B cell (primary cell): ENCODE measurements at places on chromosomes 12 and 14.

DNA sequence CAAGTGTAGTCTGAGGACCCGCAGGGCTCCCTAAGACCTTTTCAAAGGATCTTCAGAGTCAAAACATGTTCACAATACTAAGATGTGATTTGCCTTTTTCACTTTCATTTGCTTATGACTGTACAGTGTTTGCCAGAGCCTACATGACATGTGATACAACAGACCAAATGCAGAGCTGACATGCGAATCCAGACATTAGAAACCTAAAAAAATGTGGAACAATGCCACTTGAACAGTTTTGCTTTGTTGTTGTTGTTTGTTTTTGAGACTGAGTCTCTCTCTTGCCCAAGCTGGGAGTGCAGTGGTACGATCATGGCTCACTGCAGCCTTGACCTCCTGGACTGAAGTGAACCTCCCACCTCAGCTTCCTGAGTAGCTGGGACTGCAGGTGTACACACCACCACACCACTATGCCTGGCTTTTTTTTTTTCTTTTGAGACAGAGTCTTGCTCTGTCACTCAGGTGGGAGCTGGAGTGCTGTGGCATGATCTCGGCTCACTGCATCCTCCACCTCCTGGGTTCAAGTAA, 5.3 kb upstream of the RAB35 start:
- peak; percentile 35 for DNase-seq

DNA sequence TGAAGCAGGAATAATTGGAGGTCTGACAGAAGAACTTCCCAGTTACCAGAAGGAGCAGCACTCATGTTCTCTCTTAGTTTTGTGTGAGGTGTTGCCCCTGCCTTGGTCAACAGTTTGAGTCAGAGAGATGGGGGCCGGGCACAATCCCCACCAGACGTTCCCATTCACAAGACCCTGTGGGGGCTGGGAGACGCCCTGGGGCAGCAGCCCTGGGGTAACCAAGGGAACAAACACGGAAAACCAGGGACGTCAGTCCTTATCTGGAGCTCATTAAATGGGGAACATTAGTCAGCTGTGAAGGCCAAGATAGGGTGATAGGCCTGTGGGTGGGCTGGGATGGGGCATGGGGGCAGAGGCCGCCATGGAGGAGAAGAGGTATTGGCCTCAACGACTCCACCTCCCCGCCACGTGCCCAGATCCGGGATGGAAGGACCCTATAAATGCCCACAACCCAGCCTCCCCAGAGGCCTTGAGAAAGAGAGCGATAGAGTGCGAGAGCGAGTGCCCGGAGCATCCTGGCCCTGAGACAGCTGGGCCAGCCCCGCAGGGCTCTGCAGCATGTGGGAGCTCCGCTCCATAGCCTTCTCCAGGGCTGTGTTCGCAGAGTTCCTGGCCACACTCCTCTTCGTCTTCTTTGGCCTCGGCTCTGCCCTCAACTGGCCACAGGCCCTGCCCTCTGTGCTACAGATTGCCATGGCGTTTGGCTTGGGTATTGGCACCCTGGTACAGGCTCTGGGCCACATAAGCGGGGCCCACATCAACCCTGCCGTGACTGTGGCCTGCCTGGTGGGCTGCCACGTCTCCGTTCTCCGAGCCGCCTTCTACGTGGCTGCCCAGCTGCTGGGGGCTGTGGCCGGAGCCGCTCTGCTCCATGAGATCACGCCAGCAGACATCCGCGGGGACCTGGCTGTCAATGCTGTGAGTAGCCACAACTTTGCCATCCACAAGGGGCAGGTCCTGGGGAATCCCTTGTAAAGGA, at the start of gene AQP2:
AQP2 (plus strand) TSS at position 465 of the 979 bp plus-strand sequence; CDS start at position 559, 94 bp downstream.
- DNase-seq, result no peak

DNA sequence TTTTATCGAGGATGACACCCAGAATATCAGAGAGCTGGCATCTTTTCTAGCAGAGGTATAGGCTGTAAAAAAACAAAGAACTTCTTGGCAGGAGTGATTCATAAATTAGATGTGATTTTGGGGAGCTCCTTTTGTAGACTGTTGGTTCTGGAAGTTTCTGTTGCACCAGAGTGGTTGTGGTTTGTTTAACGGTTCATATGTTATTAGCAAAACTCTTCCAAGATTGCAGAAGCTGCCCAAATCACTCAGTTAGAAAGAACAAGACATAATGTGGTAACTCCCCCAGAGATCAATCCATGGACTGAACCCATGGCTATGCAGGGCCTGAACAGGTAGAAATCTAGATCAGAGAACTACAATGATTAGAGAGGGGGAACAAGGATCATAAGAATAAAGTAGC, 6.7 kb upstream of the RNASE10 start:
- DNase-seq, result no peak

GRCh38 chr14:90576981-90577660, 180.3 kb downstream of the CALM1 start:
- DNase-seq, result no peak

DNA sequence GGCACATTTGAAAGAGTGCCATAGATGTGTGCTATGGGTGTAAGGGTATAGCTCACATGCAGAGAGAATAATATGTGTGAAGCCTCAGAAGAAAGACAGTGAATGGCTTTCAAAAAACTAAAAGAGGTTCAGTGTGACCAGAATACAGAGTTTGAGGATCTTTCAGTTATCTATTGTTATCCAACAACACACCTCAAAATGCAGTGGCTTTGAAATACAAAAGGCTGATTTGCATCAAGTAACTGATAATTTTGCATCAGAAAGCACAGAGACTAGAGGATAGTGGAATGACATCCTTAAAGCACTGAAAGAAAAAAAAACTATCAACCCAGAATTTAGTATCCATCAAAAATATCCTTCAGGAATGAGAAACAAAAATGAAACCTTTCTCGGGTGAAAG, 131.6 kb upstream of the IGF1 start:
- DNase-seq, result no peak

GRCh38 chr12:9742661-9743060, 9.8 kb upstream of the CLECL1 start:
- DNase-seq, result no peak

DNA sequence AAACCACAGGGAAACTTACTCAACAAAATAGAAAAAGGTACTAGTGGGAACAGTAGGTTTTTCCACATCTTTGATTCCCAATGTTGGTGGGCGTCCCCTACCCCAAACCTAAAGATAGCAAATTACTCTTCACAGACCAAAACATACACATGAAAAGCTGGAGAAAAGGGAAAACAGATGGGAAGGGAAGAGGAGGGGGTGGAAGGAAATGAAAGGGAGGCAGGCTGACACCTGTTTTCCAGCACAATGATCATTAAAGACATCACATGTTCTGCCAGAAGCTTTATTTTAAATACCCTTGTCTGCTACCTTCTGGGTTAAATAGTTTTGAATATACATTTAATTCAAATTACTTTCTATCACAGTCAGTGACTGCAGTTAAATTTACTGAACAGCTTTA, 1617.9 kb upstream of the SEL1L start:
- DNase-seq, result no peak

GRCh38 chr12:113798552-113798951, 167.6 kb downstream of the RBM19 start:
- no peak for DNase-seq

- DNase-seq, result no peak
Measured at GRCh38 chr14:103382376-103382775, 2.8 kb upstream of the MARK3 start.

- DNase-seq, result no peak
Measured at GRCh38 chr14:80350707-80351106, 139.4 kb upstream of the DIO2 start.

GRCh38 chr12:25063873-25064628, 115.2 kb upstream of the BCAT1 start:
- no peak for DNase-seq

GRCh38 chr14:88838015-88838414, 13.6 kb downstream of the TTC8 start:
- no peak for DNase-seq

DNA sequence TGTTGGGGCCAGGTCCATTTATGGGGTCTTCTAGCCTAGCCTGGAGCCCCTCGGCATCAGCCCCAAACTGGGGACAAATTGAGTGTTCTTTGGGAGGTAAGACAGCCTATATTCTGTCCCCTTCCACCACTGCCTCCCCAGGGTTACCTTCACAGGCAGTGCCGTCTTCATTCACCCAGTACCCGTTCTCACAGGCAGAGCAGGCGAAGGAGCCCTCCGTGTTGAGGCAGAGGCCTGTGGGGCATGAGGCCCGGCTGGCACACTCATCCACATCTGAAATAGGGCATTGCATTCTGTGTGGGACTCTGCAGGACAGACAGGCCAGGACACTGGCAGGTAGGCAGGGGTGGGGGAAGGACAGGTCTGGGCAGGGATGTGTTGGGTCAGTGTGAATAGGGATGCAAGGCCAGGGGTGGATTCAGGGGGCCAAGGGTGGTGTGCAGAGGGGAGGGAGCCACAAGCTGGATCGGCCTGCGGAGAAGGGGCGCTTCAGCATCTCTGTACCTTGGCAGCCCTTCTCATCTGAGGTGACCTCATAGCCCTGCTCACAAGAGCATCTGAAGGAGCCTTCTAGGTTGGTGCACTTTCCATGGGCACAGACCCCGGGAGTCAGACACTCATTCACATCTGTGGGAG, 16.1 kb downstream of the ISCA2 start:
- DNase-seq, result no peak

DNA sequence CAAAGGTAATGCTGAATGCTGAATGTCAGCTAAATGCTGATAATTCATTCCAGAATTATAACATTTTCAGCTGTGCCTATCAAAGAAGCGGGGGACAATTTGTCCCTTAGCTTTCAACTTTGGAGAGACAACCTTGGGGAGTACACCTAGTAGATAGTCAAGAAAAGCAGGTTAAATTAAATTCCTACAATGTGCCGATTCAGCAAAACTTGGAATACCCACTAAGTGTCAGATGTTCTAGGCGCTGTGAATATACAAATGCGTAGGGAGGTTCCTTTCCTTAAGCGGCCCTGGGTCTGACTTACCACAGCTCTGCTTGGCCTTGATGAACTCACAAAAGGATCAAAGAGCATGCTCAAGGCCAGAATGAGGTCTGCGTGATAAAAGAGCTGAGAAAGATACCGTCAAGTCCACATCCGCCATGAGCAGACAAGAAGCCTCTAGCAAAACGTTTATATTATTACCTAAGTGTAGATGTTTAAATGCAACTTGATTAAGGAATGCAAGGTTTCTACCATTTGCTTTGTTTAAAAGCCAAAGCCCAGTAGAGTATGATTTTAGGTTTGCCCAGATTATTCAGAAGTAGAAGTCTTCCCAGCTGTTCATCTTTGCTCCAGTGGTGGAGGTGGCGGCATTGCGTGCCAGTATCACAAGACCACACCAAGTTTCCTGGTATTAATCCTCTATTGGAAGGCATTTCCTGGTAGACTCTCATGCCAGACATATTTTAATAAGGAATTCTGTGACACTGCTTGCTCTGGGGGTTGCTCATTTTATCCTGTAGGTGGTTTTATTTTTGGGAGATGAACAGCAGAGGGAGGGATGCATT, 368.6 kb downstream of the DPF3 start:
- DNase-seq, result no peak

DNA sequence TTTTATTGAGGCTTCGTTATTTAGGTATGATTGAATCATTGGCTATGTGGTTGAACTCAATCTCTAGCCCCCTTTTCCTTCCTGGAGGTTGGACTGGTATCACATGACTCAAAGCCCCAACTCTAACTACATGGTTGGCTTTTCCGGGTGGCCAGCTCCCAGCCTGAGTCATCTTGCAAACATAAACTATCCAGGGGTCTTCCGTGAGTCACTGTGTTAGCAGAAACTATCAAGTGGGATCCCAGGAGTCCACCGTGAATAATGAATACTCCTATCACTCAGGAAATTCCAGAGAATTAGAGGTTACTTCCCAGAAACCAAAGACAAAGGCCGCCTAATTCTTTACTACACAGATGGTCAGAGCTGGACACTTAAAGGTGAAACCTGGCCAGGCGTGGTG, 19.7 kb upstream of the PLEKHD1 start:
- DNase-seq, result no peak

DNA sequence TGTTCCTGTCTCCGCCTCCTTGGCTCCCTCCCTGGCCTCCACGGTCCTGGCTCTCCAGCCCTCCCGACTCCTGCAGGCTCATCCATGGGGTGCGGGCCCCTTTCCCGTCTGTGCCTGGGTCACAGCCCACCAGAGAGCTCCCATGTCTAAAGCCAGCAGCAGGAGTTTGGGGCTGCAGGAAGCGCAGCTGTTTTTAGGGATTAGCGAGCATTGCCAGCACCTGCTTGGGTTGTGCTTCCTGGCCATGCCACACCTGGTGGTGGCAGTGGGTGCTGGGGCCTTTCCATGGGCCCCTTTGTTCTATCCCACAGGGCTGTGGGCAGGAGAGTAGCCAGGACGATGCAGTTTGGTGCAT, 64.7 kb downstream of the KIF26A start:
- no peak for DNase-seq

DNA sequence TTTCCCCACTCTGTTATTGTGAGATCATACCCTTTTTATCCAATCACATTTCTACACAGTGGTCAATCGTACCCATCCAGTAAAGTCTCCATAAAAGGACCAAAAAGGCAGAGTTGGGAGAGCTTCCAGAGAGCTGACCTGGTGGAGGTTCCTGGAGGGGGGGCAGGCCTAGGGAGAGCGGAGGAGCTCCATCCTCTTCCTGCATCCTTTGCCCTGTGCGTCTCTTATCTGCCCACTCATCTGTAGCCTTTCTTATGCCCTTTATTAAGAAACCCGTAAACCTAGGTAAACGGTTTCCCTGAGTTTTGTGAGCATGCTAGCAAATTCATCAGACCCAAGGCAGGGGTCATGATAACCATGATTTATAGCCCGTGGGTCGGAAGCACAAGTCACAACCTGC, 26.2 kb downstream of the EVL start:
- no peak for DNase-seq

- peak; percentile 20 for DNase-seq
Measured at GRCh38 chr12:30985814-30986452, 59.4 kb downstream of the TSPAN11 start.

DNA sequence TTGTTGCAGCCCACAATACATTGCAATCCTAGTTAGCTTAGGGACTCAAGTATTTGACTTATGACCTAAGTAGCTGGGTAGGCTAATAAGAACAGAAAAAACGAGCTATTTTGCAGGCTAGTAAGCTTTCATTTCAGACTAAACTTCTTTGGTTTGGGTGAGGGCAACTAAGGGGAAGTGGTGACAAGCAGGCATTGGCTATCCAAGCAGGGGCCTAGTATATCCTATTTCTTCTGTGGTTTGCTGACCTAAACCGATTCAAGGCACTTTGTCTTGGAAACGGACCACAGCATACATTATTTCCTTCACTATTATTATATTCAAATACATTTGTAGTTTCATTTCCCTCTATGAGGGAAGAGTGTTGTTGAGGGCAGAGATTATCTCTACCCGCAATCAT, 21.6 kb upstream of the SLC5A8 start:
- no peak for DNase-seq

GRCh38 chr14:34035177-34035933, 84.5 kb upstream of the EGLN3 start:
- no peak for DNase-seq

DNA sequence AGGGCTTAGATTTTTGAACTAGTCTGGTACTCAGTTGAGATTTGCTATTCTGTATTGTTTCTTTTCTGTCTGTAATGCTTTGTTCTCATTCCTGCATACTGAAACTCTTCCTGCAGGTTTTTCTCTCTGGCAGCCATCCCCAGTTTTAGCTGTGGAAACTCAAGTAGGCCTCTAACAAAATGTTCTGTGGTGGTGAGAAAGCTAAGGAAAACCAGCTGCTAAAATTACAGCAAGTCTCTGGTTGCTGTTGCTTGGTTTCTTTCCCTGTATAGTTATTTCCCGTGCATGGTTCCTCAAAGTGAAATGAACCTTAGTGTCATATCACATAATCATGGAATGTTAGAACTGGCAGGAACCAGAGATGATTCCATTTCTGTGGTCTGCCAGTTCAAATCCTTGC, 442.5 kb downstream of the NRXN3 start:
- no peak for DNase-seq

GRCh38 chr12:86389949-86390348, 133.8 kb upstream of the MGAT4C start:
- DNase-seq, result no peak
